ENCODE measurements at places on chromosomes 12 and 14. TPM values are rescaled to one million over a fixed set of nuclear protein-coding genes. Genes with fewer than 3 reads are reported as not detected.

Gene KRT77
- not detected for total RNA-seq

DNA sequence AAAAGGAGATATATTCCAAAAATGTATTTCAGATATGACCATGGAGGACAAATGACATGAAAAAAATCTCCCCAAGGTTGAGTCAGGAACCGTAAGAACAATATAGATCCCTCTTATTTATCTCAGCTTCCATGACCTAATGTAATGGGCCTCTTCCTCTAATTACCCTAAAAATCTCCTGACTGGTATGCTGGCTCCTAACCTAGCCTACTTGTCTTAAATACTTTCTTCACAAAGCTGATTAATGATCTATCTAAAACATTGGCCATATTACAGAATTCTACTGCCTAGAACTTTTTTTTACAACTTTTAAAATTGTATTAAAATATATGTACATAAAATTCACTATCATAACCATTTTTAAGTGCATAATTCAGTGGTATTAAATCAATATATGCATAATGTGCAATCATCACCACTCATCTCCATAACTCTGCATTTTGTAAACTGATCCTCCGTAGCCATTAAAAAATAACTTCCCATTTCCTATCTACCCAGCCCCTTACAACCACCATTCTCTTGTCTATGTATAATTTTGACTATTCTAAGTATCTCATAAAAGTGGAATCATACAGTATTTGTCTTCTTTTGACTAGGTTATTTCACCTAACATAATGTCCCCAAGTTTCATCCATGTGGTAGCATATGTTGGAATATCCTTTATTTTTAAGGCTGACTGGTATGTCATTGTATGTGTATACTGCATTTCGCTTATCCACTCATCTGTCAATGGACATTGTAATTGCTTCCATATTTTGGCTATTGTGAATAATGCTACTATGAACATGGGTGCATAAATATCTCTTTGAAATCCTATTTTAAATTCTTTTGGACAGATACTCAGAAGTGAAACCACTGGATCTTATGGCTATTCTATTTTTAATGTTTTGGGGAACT lies 464.6 kb downstream of the ADAMTS20 start:
- DNase-seq = no peak
- no peak overlapping the region for H3K27ac ChIP-seq
- no peak overlapping the region for H3K4me3 ChIP-seq
- H3K36me3 ChIP-seq = no peaks in the 10 kb centered on the region
- H3K4me1 ChIP-seq = no peaks in the 10 kb centered on the region

DNA sequence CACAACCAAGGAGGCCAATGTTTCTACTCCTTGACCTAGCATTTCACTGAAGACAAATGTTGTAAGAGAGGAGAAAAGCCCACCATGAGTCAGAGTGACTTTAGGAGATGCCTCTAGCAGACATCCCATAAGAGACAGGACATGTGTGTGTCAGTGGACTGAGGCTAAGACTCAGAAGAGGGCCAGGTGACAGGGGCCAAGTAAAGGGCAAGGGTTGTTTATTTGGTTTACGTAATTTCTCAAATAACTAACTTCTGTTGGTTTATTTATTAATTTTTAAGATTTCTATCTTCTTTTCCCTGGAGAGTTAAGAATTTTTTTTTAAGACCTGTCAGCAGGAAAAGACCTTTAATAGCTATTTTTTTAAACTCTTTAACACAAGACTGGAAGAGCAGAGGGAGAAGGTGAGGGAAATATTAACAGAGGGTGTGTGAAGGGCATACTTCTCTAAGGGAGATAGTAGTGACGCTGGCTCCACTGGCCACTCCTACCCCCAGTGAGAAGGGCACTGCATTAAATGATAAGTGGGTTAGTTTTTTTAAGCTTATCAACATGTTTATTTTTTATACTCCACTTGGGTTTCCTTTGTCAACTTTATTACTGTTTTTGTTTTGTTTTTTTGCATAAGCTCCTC lies 3.4 kb downstream of the PNP start:
- no peak for DNase-seq
- peak overlapping the region; percentile 91 for H3K4me3 ChIP-seq
- H3K27ac ChIP-seq = peak overlapping the region; percentile 56
- no peaks in the 10 kb centered on the region for H3K27me3 ChIP-seq
- peaks cover 69% of the 10 kb centered on the region for H3K4me1 ChIP-seq

GRCh38 chr12:9372202-9372601 lies 164.0 kb upstream of the PZP start:
- H3K27me3 ChIP-seq = no peaks in the 10 kb centered on the region
- DNase-seq = no peak
- no peaks in the 10 kb centered on the region for H3K36me3 ChIP-seq
- H3K4me3 ChIP-seq = no peak overlapping the region

GRCh38 chr14:35400648-35401421 lies 3.7 kb downstream of the NFKBIA start:
- peaks cover 41% of the 10 kb centered on the region for H3K4me1 ChIP-seq
- DNase-seq = peak; percentile 80
- H3K27ac ChIP-seq = peak overlapping the region; percentile 98
- H3K36me3 ChIP-seq = peaks cover 52% of the 10 kb centered on the region
- no peaks in the 10 kb centered on the region for H3K27me3 ChIP-seq
- H3K4me3 ChIP-seq = peak overlapping the region; percentile 99

DNA sequence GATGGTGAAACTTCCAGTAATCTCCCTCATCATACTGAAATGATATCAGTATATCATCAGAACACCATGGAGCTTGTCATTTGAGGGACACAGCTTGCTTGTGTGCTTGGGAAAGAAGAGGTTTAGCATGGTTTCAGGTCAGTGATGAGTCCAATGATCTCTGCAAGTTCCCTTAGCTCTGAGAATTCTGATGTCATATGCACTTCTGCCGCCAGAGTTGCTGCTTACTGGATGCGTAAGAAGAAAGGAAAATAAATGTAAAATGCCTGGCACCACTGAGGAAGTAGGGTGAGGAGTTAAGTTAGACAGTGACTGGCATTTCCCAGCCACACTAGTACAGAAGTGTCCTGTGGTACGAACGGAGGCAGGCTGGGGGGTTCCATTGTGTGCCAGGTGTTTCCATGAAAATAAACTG lies 22.6 kb downstream of the PRKCH start:
- peaks cover 53% of the 10 kb centered on the region for H3K36me3 ChIP-seq
- H3K27ac ChIP-seq = peak overlapping the region; percentile 99
- peaks cover 94% of the 10 kb centered on the region for H3K4me1 ChIP-seq
- DNase-seq = peak; percentile 69

GRCh38 chr14:64388533-64389285 lies 556 bp downstream of the MTHFD1 start:
- H3K4me1 ChIP-seq = peaks cover 39% of the 10 kb centered on the region
- peak; percentile 52 for DNase-seq
- peak overlapping the region; percentile 93 for H3K27ac ChIP-seq
- H3K27me3 ChIP-seq = no peaks in the 10 kb centered on the region

- H3K4me3 ChIP-seq = peak overlapping the region; percentile 60
- peaks cover 43% of the 10 kb centered on the region for H3K36me3 ChIP-seq
- H3K4me1 ChIP-seq = peaks cover 38% of the 10 kb centered on the region
- H3K27me3 ChIP-seq = no peaks in the 10 kb centered on the region
- DNase-seq = no peak
Measured at GRCh38 chr12:45732936-45733335, 3.4 kb downstream of the ARID2 start.

Gene NUDT14
- total RNA-seq = 13.5 TPM

Gene KRT79
- 0.09 TPM for total RNA-seq

Gene HOXC10
- total RNA-seq = not detected

GRCh38 chr14:52551696-52552062 lies 626 bp downstream of the TXNDC16 start:
- peaks cover 18% of the 10 kb centered on the region for H3K4me1 ChIP-seq
- H3K4me3 ChIP-seq = peak overlapping the region; percentile 77

Gene CDKL1
- 2.9 TPM for total RNA-seq

DNA sequence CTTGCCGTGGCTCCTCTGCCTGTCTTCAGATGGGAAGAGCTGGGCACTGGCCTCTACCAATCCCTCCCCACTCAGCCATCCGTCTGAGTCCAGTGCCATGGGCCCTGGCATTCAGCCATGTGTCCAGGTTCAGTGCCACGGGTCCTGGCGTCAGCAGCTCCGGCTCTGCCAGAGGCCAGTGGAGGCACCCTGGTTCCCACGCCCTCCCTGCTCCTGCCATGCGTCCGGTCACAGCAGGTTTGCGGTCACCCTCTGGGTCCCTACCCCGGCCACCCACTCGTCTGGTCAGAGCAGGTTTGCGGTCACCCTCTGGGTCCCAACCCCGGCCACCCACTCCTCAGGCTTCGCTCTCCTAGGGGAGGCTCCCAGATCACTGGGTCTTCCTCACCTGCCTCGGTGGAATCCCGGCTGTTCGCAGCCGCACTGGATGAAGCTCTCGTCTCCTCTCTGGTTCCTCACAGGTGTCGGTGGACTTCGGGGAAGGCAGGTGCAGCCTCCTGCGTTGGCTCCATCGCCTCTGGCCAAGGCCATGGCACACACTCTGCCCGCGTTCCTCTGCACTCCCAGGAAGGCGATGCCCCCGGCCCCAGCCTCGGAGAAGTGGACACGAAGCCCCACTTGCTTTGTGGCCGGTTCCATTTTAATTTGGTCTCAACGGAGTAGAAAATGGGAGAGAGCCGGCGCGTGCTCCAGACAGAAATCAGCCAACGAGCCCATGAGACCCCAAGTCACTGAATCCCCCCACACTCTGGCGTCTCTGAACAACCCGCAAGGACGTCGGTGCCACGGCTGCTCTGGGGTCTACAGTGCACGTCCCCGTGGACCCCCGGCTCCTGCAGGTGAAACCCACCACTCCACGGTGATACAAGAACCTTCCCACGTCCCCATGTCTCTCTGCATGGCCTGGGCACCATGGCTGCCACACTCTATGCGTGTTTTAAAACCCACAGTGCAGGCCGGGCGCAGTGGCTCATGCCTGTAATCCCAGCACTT lies 47.8 kb upstream of the FBRSL1 start:
- H3K27ac ChIP-seq = peak overlapping the region; percentile 55
- H3K4me3 ChIP-seq = no peak overlapping the region
- H3K4me1 ChIP-seq = peaks cover 60% of the 10 kb centered on the region
- no peak for DNase-seq

GRCh38 chr12:49789992-49790391 lies 38.2 kb downstream of the NCKAP5L start:
- no peaks in the 10 kb centered on the region for H3K4me1 ChIP-seq
- DNase-seq = no peak
- no peak overlapping the region for H3K4me3 ChIP-seq
- H3K27me3 ChIP-seq = no peaks in the 10 kb centered on the region
- H3K36me3 ChIP-seq = no peaks in the 10 kb centered on the region

DNA sequence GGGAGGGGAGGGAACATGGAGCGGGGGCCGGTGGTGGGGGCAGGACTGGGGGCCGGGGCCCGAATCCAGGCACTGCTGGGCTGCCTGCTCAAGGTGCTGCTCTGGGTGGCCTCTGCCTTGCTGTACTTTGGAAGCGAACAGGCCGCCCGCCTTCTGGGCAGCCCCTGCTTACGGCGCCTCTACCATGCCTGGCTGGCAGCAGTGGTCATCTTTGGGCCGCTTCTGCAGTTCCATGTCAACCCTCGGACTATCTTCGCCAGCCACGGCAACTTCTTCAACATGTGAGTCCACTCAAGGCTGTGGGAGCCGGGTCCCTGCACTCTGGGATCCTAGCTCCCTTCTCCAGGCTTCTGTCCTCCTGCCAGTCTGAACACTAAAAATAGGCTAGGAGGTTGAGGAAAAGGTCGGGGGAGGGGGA lies 1.1 kb downstream of the FITM1 start:
- H3K4me1 ChIP-seq = peaks cover 23% of the 10 kb centered on the region
- H3K4me3 ChIP-seq = no peak overlapping the region
- peak overlapping the region; percentile 44 for H3K27ac ChIP-seq
- H3K36me3 ChIP-seq = peaks cover 2% of the 10 kb centered on the region
- DNase-seq = no peak

- H3K36me3 ChIP-seq = no peaks in the 10 kb centered on the region
- no peak overlapping the region for H3K4me3 ChIP-seq
- no peaks in the 10 kb centered on the region for H3K4me1 ChIP-seq
- H3K27ac ChIP-seq = no peak overlapping the region
Measured at GRCh38 chr14:55248411-55248810, 22.8 kb upstream of the FBXO34 start.

- no peak for DNase-seq
- no peak overlapping the region for H3K27ac ChIP-seq
- H3K4me3 ChIP-seq = no peak overlapping the region
- no peaks in the 10 kb centered on the region for H3K27me3 ChIP-seq
- no peaks in the 10 kb centered on the region for H3K4me1 ChIP-seq
Measured at GRCh38 chr12:22350886-22351285, 16.4 kb upstream of the ST8SIA1 start.

GRCh38 chr12:55757701-55758100 lies 14.8 kb downstream of the GDF11 start:
- peak overlapping the region; percentile 56 for H3K27ac ChIP-seq
- no peak overlapping the region for H3K4me3 ChIP-seq
- H3K36me3 ChIP-seq = peaks cover 58% of the 10 kb centered on the region
- H3K4me1 ChIP-seq = peaks cover 27% of the 10 kb centered on the region
- no peak for DNase-seq

GRCh38 chr12:80710727-80711449 lies 3.5 kb downstream of the MYF6 start:
- H3K27me3 ChIP-seq = peaks cover 46% of the 10 kb centered on the region
- DNase-seq = no peak
- no peaks in the 10 kb centered on the region for H3K4me1 ChIP-seq
- H3K36me3 ChIP-seq = peaks cover 3% of the 10 kb centered on the region
- no peak overlapping the region for H3K27ac ChIP-seq

Gene HNF1A
- total RNA-seq = not detected

Gene IFI27
- total RNA-seq = 3.1 TPM
